ENCODE measurements at places on chromosomes 16 and 17.
A peak's percentile ranks its signal among the peaks of the same experiment; 100 is the strongest.

- DNase-seq: no peak
These were observed 7.8 kb downstream of the OR3A2 start for GRCh38 chr17:3378321-3378720.

DNA sequence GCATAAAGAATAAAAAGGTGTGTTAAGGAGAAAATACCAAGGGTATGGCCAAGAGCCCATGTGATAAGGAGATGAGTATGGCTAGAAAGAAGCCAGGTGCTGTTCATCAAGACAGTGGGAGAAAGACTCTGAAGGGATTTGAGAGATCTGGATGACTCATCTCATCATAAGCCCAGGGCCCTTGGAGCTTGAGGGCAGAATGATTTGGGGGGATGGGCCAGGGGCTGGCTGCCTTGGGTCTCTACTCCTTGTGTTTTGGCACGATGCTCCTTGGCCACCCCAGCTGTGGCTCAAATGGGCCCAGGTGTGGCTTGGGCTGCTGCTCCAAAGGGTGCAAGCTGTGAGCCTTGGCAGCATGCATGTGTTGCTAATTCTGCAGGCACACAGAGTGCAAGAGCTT lies 14.5 kb upstream of the TNFRSF13B start:
- no peak for DNase-seq

GRCh38 chr16:77443357-77444146 lies 8.7 kb upstream of the ADAMTS18 start:
- no peak for DNase-seq

DNA sequence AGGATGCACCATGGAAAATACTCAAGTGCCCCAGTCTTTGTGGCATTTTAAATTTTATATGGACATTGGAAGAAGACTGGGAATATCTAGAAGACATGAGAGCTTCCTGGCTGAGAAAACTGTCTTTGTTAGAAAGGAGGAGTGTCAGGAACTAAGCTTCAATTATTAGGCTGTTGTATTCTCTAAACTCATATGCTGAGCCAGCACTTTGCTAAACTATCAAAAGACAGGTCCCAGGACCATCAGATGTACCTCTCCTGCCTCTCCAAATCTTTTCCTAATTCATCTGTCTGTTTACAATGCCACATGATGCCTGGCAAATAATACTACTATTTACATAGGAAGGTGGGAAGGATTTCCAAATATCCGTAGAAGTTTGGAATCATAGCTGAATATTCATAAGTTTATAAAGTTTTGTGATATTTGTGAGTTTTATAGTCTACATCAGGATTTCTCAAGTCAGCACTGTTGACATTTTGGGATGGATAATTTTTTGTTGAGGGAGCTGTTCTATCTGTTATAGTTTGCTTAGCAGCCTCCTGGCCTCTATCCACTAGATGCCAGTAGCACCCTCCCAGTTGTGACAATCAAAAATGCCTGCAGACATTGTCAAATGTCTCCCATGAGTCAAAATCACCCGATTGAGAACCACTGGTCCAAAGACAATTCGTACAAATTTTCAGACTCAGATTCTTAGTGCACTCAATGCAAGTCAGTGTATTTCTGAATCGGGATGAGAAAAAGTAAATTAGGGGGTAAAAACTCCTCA lies 61.2 kb upstream of the NETO2 start:
- no peak for DNase-seq

- no peak for DNase-seq
These were observed 17.7 kb downstream of the CDIP1 start for GRCh38 chr16:4520913-4521312.

GRCh38 chr16:72139908-72140307 lies 32.0 kb downstream of the PMFBP1 start:
- DNase-seq: no peak

- DNase-seq: no peak
These were observed 14.0 kb downstream of the METTL9 start for GRCh38 chr16:21613361-21613760.

- DNase-seq: no peak
These were observed 163.7 kb downstream of the MSI2 start for GRCh38 chr17:57419940-57420550.

DNA sequence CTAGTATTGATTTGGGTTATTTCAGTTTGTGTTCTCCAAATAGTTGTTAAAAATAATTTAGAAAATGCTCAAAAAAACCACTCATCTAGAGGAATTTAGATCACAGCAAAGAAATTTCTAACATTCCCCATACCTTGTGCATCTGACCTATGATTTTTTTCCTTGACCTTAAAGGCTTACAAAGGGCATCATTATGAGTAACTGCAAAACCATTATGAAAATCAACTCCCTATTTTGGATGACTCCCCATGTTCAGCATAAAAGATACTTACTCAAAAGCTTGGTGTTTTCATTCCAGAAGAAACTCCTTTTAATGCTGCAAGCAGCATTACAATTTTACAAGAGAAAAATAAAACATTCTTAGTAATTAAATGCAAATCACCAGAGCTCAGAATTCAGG lies 83.2 kb downstream of the GRIN2A start:
- DNase-seq: no peak

GRCh38 chr17:45248132-45248957 lies 13.5 kb downstream of the SPATA32 start:
- no peak for DNase-seq

DNA sequence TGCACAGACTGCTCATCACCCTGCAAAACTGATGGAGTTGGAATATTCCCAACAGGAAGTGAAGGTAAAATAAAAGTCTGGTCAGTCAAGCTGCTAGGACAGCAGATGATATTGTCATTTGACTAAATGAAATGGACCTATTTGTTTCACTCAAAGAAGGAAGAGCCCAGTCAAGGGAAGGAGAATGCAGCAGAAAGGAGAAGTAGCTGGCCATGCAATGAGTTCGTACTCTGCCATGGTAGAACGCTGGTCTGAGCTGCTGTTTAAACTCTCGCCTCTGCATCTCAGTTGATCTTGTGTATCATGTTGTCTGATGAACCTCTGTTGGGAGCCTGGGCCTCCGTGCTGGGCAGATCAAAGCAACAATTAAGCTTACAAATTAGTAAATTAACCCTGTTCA lies 15.6 kb upstream of the YPEL2 start:
- DNase-seq: no peak

- no peak for DNase-seq
These were observed 315.8 kb downstream of the HAPSTR1 start for GRCh38 chr16:9407206-9407758.

DNA sequence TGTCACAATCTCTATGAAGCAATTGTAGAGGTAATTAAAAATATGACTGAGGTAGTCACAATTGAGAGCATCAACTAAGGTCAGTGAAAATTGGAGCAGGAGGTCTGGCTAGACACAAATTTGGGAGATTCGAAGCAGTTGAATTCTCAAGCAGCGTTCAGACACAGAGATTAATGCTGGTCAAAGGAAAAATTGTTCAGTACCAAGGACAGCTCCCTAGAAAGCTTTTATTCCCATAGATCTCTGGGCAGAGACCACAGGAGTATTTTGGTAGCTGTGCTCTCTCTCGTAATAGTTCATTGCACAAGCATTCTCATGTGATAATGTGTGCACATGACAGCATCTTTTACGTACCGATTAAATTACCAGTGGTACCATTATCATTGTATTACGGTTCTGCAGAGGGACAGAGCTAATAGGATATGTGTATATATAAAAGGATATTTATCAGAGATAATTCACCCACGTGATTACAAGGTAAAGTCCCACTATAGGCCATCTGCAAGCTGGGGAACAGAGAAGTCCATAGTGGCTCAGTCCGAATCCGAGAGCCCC lies 387.5 kb upstream of the HSBP1 start:
- DNase-seq: no peak

- peak; percentile 62 for DNase-seq
These were observed 9.3 kb downstream of the ODAD4 start for GRCh38 chr17:41939693-41940090.

GRCh38 chr16:80664226-80664625 lies 123.4 kb downstream of the DYNLRB2 start:
- no peak for DNase-seq

DNA sequence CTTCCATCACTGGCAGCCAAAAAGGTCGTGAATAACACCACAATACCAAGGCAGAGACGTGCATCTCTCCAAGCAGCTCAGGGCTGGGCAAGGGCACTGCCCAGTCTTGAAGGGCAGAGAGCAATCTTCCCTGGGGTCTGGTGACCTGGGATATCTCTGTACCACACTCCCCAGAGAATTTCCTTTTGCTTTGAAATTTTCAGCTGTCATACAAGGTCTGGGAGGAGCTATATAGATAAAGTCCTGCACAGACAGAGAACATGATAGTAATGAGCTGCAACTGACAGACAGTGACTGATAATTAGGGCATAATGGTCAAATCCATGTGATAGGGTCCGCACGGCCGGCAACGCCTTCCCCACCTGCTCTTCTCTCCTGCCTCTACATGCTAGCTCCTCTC lies 68.2 kb downstream of the DYNLRB2 start:
- no peak for DNase-seq

GRCh38 chr16:25443994-25444393 lies 186.3 kb upstream of the ZKSCAN2 start:
- DNase-seq: no peak

DNA sequence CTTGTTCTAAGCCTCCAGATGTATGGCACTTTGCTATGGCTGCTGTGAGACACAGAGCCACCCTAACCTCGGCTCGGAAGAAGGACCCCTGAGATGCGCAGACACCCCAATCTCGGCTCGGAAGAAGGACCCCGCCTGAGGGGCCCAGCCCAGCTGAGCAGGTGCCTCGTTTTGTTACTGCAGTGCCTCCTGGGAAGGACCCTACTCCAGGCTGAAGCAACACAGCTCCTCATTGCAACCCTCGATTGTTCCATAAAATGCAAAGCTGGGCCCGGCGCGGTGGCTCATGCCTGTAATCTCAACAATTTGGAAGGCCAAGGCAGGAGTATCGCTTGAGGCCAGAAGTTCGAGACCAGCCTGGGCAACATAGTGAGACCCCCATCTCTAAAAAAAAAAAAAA lies 61.3 kb downstream of the C16orf95 start:
- DNase-seq: no peak

DNA sequence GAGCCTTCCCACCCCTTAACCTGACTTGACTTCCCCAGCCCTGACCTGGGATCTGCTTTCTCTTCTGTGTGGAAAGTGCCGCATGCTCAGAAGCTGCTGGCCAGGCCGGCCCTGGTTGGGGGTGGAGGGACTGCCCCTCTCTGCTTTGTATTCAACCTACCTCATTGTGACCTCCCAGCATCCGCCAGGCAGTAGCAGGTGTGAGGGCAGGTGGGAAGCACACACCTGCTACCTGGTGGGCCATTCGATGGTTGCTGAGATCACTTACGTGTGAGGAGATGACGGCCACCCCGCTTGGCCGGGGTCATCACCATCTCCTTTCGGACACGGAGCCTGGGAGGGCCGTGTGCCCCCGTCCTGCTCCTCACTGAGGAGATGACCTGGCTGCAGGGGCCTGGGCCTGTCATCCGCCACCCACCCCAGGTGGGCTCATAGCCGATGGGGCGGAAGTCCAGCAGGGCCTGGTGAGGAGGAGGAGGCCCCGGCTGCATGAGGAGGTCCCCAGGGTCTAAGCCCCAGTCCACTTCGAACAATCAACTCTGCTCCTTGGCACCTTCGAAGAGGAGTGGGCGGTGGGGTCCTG lies 7.1 kb downstream of the CPNE7 start:
- DNase-seq: no peak

GRCh38 chr16:50188619-50189136 lies 35.6 kb downstream of the TENT4B start:
- DNase-seq: no peak

- DNase-seq: no peak
These were observed 5.8 kb downstream of the ZG16B start for GRCh38 chr16:2835638-2836493.

DNA sequence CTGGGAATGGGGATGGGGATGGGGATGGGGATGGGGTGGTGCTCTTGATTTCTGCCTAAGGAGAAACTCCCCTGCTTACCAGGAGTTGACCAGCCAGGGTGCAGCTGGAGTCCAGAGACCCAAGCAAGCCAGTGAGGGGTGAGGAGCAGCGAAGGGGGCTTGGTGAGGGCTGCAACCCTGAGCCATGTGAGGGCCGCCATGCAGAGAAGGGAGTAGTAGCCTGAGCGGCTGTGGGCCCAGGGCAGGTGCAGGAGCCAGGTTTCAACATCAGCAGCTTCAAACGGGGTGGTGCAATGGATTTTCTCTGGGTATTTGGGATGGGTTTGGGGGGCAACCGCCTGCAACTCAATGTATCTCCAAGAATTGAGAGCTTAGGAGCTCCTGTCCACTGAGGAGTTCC lies 35.2 kb downstream of the COX4I1 start:
- no peak for DNase-seq

DNA sequence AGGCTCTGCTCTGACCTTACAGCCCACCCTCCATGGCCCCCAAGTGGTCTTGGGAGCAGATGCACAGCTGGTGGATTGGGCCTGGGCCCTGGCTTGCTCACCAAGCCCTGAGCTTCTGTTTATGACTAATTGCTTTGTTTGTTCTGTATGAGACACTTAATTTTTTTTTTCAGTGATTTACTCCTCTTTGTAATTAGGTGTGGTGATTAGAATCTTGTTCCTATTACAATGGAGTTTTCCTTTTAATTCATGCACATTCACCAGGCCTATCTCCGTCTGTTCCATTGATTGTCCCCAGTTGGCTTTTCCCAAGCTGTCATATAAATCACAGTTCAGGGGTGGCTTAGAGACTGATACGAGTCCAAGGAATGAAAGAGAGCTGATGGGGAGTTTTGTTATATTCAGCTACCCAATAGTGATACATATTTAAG lies 242.3 kb downstream of the CCDC182 start:
- no peak for DNase-seq

DNA sequence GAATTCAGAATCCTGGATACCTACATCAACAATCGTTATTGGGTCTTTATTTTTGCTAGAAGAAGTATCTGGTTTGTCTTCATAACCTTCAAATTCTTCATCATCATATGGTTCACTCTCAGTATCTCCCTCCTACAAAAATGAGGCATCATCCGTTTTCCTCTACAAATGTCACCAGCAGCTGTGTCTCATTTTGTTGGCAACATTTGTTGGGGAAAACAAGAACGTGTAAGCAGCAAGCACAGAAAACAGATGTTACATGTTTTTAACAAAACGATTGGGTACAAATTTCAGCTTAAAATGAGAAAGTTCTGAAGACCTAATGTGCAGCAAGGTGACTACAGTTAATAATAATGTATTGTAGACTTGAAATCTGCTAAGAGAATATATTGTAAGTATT lies 8.7 kb downstream of the CCDC47 start:
- DNase-seq: no peak

- DNase-seq: no peak
These were observed 978.6 kb downstream of the CDH8 start for GRCh38 chr16:61057635-61058034.

Measured in hematopoietic multipotent progenitor cell treated with erythropoietin and hydrocortisone succinate and interleukin-3 and kit ligand, for 17 days (in vitro differentiated cells).